ENCODE measurements at places on chromosomes 6 and 20. TPM values are rescaled to one million over a fixed set of nuclear protein-coding genes. Genes with fewer than 3 reads are reported as not detected.

DNA sequence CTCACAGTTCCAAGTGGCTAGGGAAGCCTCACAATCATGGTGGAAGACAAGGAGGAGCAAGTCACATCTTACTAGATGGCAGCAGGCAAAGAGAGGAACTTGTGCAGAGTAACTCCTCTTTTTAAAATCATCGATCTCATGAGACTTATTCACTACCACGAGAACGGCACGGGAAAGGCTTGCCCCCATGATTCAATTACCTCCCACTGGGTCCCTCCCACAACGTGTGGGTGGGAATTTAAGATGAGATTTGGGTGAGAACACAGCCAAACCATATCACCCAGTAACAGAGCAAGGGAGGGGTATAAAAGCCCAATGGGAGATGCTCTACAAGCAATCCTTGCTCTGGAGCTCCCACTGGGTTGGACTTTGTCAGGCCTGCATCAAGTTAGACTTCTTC lies 80.4 kb downstream of the JPH2 start:
- no peak overlapping the region for H3K4me3 ChIP-seq
- DNase-seq, result no peak
- no peaks in the 10 kb centered on the region for H3K27me3 ChIP-seq
- H3K27ac ChIP-seq, result no peak overlapping the region
- H3K36me3 ChIP-seq, result no peaks in the 10 kb centered on the region

Gene ATP9A
- total RNA-seq, result 14.2 TPM

Gene C6orf89
- total RNA-seq, result 84.0 TPM

- H3K36me3 ChIP-seq, result 0 out of 2 replicates have a peak, but pooled peaks cover 4% of the 10 kb centered on the region
- H3K4me1 ChIP-seq, result peaks cover 71% of the 10 kb centered on the region
- peak overlapping the region; percentile 74 for H3K4me3 ChIP-seq
- peak; percentile 96 for DNase-seq
These were observed 50.5 kb upstream of the DST start for GRCh38 chr6:56693246-56693607.

Gene NKAPL
- total RNA-seq, result 0.97 TPM

DNA sequence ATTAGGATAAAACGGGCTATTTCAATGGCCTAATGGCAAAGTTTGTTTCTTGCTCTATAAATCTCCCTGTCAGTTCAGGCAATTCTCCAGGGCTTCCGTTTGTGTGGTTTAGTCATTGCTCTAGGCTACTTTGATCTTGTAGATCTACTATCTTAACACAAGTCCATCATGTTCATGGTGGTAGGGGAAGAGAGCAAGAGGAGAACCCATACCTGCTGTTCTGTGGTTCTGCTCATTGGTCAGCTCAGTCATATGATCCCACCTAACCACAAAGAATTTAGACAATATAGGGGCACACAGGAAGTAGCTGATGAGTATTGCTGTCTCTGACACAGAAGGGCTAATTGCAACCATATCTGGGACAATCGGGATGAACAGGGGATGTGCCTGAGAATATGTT lies 4.9 kb upstream of the DEK start:
- H3K4me1 ChIP-seq, result peaks cover 10% of the 10 kb centered on the region
- H3K27me3 ChIP-seq, result no peaks in the 10 kb centered on the region
- H3K27ac ChIP-seq, result no peak overlapping the region
- no peak overlapping the region for H3K4me3 ChIP-seq

Gene TBXT
- not detected for total RNA-seq

- H3K36me3 ChIP-seq, result no peaks in the 10 kb centered on the region
- peaks cover 3% of the 10 kb centered on the region for H3K27me3 ChIP-seq
- DNase-seq, result no peak
- no peaks in the 10 kb centered on the region for H3K4me1 ChIP-seq
- H3K27ac ChIP-seq, result no peak overlapping the region
These were observed 76.3 kb downstream of the PERP start for GRCh38 chr6:138030872-138031271.

Gene PLN
- total RNA-seq, result not detected

DNA sequence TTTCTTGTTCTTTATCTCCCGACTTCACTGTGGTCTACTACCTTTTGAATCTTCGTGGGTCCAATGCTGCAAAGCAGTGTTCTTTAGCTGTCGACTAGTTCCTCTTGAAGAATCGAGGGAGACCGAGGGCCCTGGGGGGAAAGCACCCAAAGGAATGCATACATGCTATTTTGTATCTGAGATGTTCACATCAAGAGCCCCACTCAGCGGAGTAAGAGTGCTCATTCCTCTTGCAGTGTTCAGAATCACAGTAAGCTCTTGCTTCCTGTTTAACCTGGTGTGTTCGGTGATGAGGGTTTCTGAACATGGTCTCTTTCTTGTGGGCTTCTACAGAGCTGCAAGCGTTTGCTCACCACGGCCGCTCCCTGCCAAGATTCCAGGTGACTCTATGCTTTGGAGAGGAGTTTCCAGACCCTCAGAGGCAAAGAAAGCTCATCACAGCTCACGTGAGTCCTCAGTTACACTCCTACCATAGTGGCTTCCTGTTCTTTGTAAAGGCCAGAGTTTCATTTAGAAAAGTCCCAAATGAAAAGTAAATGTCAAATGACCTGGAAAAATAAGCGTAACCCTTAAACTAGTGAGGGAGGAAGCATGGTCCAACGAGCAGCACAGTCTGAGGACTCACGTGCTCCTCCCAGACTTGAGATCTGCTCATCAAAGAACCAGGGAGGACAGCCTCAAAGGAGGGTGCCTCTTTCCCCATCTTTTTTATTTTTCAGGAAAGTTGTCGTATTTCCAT lies 13.3 kb downstream of the IRF4 start:
- DNase-seq, result no peak
- H3K27ac ChIP-seq, result no peak overlapping the region
- no peaks in the 10 kb centered on the region for H3K4me1 ChIP-seq
- H3K4me3 ChIP-seq, result no peak overlapping the region
- H3K36me3 ChIP-seq, result no peaks in the 10 kb centered on the region
- peaks cover 48% of the 10 kb centered on the region for H3K27me3 ChIP-seq

Gene TAGAP
- total RNA-seq, result not detected

- H3K27ac ChIP-seq, result no peak overlapping the region
- peaks cover 3% of the 10 kb centered on the region for H3K4me1 ChIP-seq
- H3K4me3 ChIP-seq, result no peak overlapping the region
These were observed 8.6 kb upstream of the STX16 start for GRCh38 chr20:58642441-58642840.

Gene BPIFB4
- total RNA-seq, result not detected

Gene ARMC12
- total RNA-seq, result not detected

GRCh38 chr6:38901802-38902522 lies 146.6 kb upstream of the GLP1R start:
- H3K4me3 ChIP-seq, result no peak overlapping the region
- H3K27me3 ChIP-seq, result no peaks in the 10 kb centered on the region
- H3K27ac ChIP-seq, result no peak overlapping the region
- H3K4me1 ChIP-seq, result no peaks in the 10 kb centered on the region

GRCh38 chr6:79307321-79308036 lies 73.0 kb upstream of the HMGN3 start:
- H3K36me3 ChIP-seq, result no peaks in the 10 kb centered on the region
- H3K4me3 ChIP-seq, result no peak overlapping the region
- H3K27ac ChIP-seq, result no peak overlapping the region
- no peaks in the 10 kb centered on the region for H3K27me3 ChIP-seq
- no peak for DNase-seq
- H3K4me1 ChIP-seq, result no peaks in the 10 kb centered on the region

DNA sequence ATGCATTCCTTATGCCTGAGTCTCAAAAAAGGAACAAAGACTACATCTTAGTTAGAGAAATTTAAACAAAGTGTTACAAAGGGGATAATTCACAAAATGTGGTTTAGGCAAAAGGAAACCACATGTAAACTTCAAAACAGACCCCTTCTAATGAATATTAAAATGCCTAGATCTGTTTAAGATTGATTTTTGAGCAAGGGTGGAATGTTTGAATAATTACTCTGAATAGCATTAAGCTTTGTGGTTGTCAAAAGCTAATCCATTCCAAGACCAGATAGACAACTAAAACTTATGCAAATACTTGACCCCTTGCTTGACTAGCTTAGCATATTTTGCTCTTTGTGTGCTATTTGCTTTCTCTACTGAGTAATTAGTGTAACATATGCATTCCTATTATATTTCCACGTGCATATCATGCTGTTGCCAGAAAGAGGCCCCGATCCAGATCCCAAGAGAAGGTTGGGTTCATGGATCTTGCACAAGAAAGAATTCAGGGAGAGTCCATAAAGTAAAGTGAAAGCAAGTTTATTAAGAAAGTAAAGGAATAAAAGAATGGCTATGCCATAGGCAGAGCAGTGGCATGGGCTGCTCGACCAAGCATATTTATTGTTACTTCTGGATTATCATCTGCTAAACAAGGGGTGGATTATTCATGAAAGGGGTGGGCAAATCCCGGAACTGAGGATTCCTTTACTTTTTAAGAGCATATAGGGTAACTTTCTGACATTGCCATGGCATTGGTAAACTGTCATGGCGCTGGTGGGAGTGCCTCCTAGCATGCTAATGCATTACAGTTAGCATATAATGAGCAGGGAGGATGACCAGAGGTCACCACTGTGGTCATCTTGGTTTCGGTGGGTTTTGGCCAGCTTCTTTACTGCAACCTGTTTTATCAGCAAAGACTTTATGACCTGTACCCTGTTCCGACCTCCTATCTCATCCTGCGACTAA lies 1193.4 kb upstream of the EYS start:
- no peak for DNase-seq
- no peaks in the 10 kb centered on the region for H3K36me3 ChIP-seq
- no peaks in the 10 kb centered on the region for H3K27me3 ChIP-seq
- H3K4me3 ChIP-seq, result no peak overlapping the region
- H3K4me1 ChIP-seq, result no peaks in the 10 kb centered on the region

- DNase-seq, result peak; percentile 58
- peak overlapping the region; percentile 40 for H3K27ac ChIP-seq
- peaks cover 26% of the 10 kb centered on the region for H3K4me1 ChIP-seq
- no peaks in the 10 kb centered on the region for H3K27me3 ChIP-seq
- peaks cover 6% of the 10 kb centered on the region for H3K36me3 ChIP-seq
These were observed 41.9 kb upstream of the CALHM6 start for GRCh38 chr6:116419069-116419786.

Gene RBM12
- 36.0 TPM for total RNA-seq

- H3K4me3 ChIP-seq, result no peak overlapping the region
- peaks cover 12% of the 10 kb centered on the region for H3K4me1 ChIP-seq
- H3K27ac ChIP-seq, result peak overlapping the region; percentile 69
- DNase-seq, result peak; percentile 96
- H3K27me3 ChIP-seq, result no peaks in the 10 kb centered on the region
- H3K36me3 ChIP-seq, result no peaks in the 10 kb centered on the region
These were observed 312.0 kb downstream of the ZFAND3 start for GRCh38 chr6:38131527-38131965.

DNA sequence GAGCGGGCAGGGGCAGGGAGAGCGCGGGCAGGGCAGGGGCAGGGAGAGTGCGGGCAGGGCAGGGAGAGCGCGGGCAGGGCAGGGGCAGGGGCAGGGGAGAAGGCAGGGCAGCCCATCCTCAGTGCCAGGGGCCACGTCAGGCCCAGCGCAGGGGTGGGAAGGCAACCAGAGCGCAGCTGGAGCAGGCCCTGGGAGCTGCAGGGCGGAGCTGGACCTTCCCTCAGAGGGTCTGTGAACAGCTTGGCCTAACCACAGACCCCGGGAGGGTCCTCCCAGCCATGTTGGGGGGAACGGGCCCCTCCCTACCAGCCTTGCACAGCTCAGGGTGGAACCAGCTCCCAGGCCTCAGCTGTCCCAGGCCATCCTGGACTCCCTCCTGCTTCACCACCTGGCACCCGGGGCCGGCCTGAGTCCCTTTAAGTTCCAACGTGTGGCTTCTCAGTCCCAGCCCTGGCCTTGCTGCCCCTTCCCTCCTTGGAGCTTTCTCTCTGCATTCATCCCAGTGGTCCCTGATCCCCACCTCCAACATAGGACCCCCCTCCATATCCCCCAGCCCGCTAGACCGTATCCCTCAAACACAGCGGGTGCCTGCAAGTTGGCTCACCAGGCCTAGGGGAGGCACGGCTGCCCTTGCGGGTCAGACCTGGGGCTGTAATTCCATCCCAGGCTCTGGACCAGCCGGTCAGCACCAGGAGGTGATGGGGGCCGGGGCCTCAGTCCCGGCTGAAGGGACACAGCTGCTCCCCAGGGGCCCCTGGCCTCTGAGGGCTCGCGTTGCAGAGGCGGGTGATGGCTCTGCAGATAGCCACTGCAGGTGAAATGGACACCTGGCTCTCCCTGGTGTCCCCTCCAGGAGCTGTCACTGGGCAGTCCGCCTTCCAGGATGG lies 5.6 kb upstream of the ZBTB46 start:
- no peaks in the 10 kb centered on the region for H3K27me3 ChIP-seq
- H3K36me3 ChIP-seq, result no peaks in the 10 kb centered on the region
- no peak for DNase-seq
- no peak overlapping the region for H3K4me3 ChIP-seq

Gene UST
- 23.3 TPM for total RNA-seq

Gene KCNK15
- total RNA-seq, result 11.1 TPM

GRCh38 chr6:19662911-19663310 lies 174.3 kb upstream of the ID4 start:
- H3K36me3 ChIP-seq, result no peaks in the 10 kb centered on the region
- no peak for DNase-seq
- no peaks in the 10 kb centered on the region for H3K4me1 ChIP-seq

- H3K27me3 ChIP-seq, result no peaks in the 10 kb centered on the region
- H3K4me3 ChIP-seq, result peak overlapping the region; percentile 77
- H3K27ac ChIP-seq, result no peak overlapping the region
- no peaks in the 10 kb centered on the region for H3K4me1 ChIP-seq
- peak; percentile 55 for DNase-seq
These were observed 535 bp upstream of the CCDC170 start for GRCh38 chr6:151493161-151493803.

Gene OPN5
- total RNA-seq, result not detected

Gene EPB41L1
- 19.2 TPM for total RNA-seq

DNA sequence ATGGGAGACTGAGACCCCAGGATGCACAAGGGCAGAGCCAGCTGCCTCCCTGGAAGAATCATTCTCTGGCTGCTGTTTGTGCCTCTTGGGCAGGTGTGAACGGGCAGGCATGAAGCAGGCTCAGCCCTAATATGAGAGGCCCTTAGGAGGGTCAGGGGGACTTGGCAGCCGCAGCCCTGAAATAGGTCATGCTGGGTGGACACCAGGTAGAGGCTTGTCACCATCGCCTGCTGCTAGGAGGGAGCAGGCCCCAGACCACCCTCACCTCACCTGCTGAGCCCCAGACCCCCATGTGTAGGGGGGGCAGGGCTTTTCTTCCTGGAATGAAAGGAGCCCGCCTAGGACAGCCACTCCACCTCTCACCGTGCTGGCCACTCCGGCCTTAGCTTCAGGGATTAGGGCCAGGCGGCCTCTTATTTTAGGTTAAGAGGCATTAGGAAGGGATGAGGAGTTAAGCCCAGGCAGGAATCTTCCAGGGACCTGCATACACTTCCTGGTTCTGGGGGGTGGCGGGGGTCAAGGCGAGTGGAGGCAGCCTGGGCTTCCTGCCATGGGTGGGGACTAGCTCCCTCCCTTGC lies 92.4 kb downstream of the ASXL1 start:
- no peaks in the 10 kb centered on the region for H3K27me3 ChIP-seq
- no peaks in the 10 kb centered on the region for H3K4me1 ChIP-seq
- H3K27ac ChIP-seq, result no peak overlapping the region
- no peak for DNase-seq
- no peaks in the 10 kb centered on the region for H3K36me3 ChIP-seq
